Airway epithelial cell (primary cell): ENCODE measurements at places on chromosomes 12 and 14. TPM values are rescaled to one million over a fixed set of nuclear protein-coding genes. Genes with fewer than 3 reads are reported as not detected.

MGP gene
- total RNA-seq = 0.14 TPM in 1 of 2 replicates, not detected in the other

FSCB gene
- total RNA-seq = not detected in 2 replicates

TAMALIN gene
- total RNA-seq = 0.07 and 0.70 TPM in 2 replicates

MANSC4 gene
- total RNA-seq = not detected in 2 replicates

ANO4 gene
- 1.3 and 1.4 TPM in 2 replicates for total RNA-seq

SIVA1 gene
- total RNA-seq = 327 and 456 TPM in 2 replicates

BDKRB1 gene
- 2.8 and 5.5 TPM in 2 replicates for total RNA-seq

C12orf54 gene
- total RNA-seq = 1.5 and 2.6 TPM in 2 replicates

RHEBL1 gene
- 0.09 and 0.14 TPM in 2 replicates for total RNA-seq

CLEC7A gene
- 0.14 and 1.5 TPM in 2 replicates for total RNA-seq

EML1 gene
- total RNA-seq = 2.0 and 7.9 TPM in 2 replicates

ARHGAP5 gene
- 33.4 and 37.9 TPM in 2 replicates for total RNA-seq

ZNF140 gene
- total RNA-seq = 6.4 and 11.5 TPM in 2 replicates

ARMH4 gene
- total RNA-seq = 0.07 TPM in 1 of 2 replicates, not detected in the other

CLEC1B gene
- total RNA-seq = not detected in 2 replicates

PACS2 gene
- 29.2 and 46.5 TPM in 2 replicates for total RNA-seq

KRT2 gene
- 0.28 TPM in 1 of 2 replicates, not detected in the other for total RNA-seq

MYO1H gene
- total RNA-seq = 0.14 and 1.3 TPM in 2 replicates

C12orf50 gene
- total RNA-seq = not detected in 2 replicates

OR6C3 gene
- total RNA-seq = not detected in 2 replicates

PRDM4 gene
- 24.7 and 25.6 TPM in 2 replicates for total RNA-seq

PNMA1 gene
- total RNA-seq = 13.1 and 15.9 TPM in 2 replicates

NGB gene
- 0.23 TPM in 1 of 2 replicates, not detected in the other for total RNA-seq

REP15 gene
- total RNA-seq = 0.78 TPM in 1 of 2 replicates, not detected in the other

MDGA2 gene
- total RNA-seq = not detected in 2 replicates

LGR5 gene
- total RNA-seq = not detected in 2 replicates

PPM1A gene
- total RNA-seq = 9.8 and 15.4 TPM in 2 replicates

SERPINA9 gene
- not detected in 2 replicates for total RNA-seq

CIDEB gene
- 2.2 and 2.7 TPM in 2 replicates for total RNA-seq

RHNO1 gene
- total RNA-seq = 20.0 and 31.0 TPM in 2 replicates

GSC gene
- not detected in 2 replicates for total RNA-seq

LYZ gene
- 0.33 TPM in 1 of 2 replicates, not detected in the other for total RNA-seq

FBXO34 gene
- total RNA-seq = 11.4 and 14.1 TPM in 2 replicates

SPTLC2 gene
- total RNA-seq = 20.6 and 22.9 TPM in 2 replicates

RAPGEF3 gene
- total RNA-seq = 4.0 and 4.2 TPM in 2 replicates

LMBR1L gene
- 13.4 and 20.5 TPM in 2 replicates for total RNA-seq

TAS2R43 gene
- total RNA-seq = 0.28 TPM in 1 of 2 replicates, not detected in the other

NFATC4 gene
- total RNA-seq = 24.3 and 29.6 TPM in 2 replicates

RFX4 gene
- total RNA-seq = not detected in 2 replicates

CIROP gene
- not detected in 2 replicates for total RNA-seq

TCL1B gene
- total RNA-seq = not detected in 2 replicates

SYCP3 gene
- not detected in 2 replicates for total RNA-seq

PLEKHA5 gene
- total RNA-seq = 13.3 and 20.1 TPM in 2 replicates

MON2 gene
- 17.9 and 23.4 TPM in 2 replicates for total RNA-seq

ZDHHC22 gene
- not detected in 2 replicates for total RNA-seq

LBHD2 gene
- total RNA-seq = not detected in 2 replicates

GLS2 gene
- 4.2 and 6.0 TPM in 2 replicates for total RNA-seq

IGF1 gene
- total RNA-seq = not detected in 2 replicates

C12orf56 gene
- total RNA-seq = 0.14 and 0.23 TPM in 2 replicates

TSPAN11 gene
- total RNA-seq = 0.14 TPM in 1 of 2 replicates, not detected in the other

CCDC38 gene
- not detected in 2 replicates for total RNA-seq

GAS2L3 gene
- 5.7 and 5.9 TPM in 2 replicates for total RNA-seq

ISM2 gene
- total RNA-seq = 0.14 TPM in 1 of 2 replicates, not detected in the other

ACSM4 gene
- not detected in 2 replicates for total RNA-seq

MMP17 gene
- 4.6 and 7.8 TPM in 2 replicates for total RNA-seq
